Activated CD4-positive, alpha-beta memory T cell treated with anti-CD3 and anti-CD28 coated beads for 36 hours (primary cell): ENCODE measurements at places on chromosomes 16 and 17. TPM values are rescaled to one million over a fixed set of nuclear protein-coding genes. Genes with fewer than 3 reads are reported as not detected.

DNA sequence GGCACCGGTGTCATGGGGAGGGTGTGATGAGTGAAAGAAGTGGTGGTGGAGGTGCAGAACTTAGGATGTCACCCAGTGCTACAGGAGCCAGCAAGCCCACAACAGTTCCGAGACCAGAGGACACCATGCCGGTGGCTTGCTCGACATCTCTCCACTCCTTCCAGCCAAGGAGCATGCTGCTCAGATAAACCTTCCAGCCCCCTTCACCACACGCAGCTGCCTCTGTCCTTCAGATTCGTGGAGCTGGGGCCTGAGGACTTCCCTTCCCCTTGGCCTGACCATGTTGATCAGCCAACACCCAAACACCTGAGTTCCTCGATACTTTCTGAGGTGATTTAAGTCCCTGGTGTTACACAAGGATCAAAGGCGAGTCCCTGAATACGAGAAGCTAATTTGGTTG, 188.8 kb upstream of the FOXF1 start:
- no peak overlapping the region for H3K4me3 ChIP-seq
- no peaks in the 10 kb centered on the region for H3K36me3 ChIP-seq
- DNase-seq: no peak

DNA sequence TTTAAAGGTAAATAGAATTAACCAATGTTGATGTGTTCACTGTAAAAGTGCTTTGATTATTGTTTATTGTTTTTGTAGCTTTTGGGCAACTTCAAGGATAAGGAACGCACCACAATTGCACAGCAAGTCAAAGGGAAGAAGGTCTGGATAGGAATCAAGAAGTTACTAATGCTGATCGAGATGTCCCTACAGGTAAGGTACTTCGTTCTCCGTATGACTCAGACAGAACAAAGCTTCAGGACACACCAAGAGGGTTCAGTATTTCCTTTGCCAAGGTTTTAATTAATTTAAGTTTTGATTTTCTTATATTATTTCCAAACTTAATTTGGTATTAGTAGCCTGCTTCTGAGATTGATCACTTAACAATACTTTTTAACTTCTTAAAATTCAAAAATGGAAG, 67.1 kb downstream of the WNT3 start:
- no peak overlapping the region for H3K4me3 ChIP-seq
- peaks cover 5% of the 10 kb centered on the region for H3K36me3 ChIP-seq
- no peaks in the 10 kb centered on the region for H3K27me3 ChIP-seq
- H3K27ac ChIP-seq: no peak overlapping the region

The HBA2 gene
- not detected for total RNA-seq

DNA sequence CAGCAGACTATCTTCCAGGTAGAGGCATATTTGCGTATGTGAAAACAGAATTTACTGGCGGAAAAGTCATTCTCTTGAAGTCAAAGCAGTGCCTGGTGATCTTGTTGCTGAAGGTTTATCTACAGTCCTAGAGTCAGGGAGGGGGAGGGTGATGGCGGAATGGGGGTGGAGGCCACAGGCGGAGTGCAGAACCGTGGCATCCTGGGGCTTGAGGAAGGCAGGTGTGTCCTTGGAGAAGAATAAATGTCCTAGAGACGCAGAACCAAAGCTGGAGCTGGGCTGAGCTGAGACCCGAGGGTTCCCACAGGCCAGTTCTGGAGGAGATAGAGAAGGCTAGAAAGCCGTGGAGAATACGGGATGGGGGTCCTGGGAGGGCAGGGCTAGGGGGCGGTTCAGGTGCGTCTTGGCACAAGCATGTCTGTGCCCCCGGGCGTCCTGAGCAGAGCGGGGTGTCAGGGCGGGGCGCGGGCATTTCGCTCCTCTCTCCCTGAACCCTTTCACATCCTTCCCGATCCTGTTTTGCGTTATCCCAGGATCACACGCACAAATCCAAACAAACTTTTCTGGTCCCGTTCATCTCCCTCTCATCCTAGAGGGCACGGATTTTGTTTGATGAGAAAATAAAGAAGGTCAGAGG, 76.9 kb upstream of the CREBBP start:
- no peak overlapping the region for H3K4me3 ChIP-seq
- peaks cover 27% of the 10 kb centered on the region for H3K27me3 ChIP-seq
- no peak overlapping the region for H3K27ac ChIP-seq
- no peaks in the 10 kb centered on the region for H3K36me3 ChIP-seq
- peaks cover 12% of the 10 kb centered on the region for H3K4me1 ChIP-seq

The CA4 gene
- not detected for total RNA-seq

DNA sequence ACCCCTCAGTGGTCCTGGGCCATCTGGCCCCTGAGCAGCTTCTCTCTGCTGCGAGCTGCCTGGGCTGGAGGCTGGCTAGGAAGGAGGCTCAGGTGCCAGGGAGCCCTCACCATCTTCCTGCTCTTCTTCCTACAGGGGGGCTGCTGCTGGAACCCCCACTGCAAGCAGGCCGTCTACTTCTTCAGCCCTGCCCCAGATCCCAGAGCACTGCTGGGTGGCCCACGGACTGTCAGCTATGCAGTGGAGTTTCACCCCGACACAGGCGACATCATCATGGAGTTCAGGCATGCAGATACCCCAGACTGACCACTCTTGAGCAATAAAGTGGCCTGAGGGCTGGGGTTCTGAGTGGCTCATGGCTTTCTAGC, 46.1 kb downstream of the PRMT7 start:
- no peak overlapping the region for H3K4me3 ChIP-seq
- peaks cover 28% of the 10 kb centered on the region for H3K4me1 ChIP-seq
- no peak for DNase-seq
